ENCODE measurements at places on chromosomes 1 and 21. TPM values are rescaled to one million over a fixed set of nuclear protein-coding genes. Genes with fewer than 3 reads are reported as not detected.

DNA sequence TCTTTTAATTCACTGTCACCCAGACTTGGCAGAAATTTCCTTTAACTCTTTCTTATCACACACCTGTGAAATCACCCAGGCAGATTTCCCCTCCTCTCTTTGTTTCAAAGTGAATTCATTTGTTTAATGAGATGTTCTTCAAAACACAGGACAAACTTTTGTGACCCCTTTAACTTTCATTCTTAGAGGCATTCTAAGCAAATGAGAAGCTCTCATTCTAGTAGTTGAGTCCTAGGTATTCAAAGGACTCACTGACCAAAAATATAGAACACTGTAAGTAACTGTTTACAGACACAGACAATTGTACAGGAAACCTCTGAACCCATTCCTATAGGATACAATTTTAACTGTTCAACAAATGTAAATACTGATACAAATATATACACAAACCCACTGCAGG is 16.9 kb downstream of the LRRC8C start:
- no peaks in the 10 kb centered on the region for H3K4me1 ChIP-seq
- H3K27ac ChIP-seq: no peak overlapping the region
- DNase-seq: no peak
- no peak overlapping the region for H3K4me3 ChIP-seq
- H3K27me3 ChIP-seq: no peaks in the 10 kb centered on the region

DNA sequence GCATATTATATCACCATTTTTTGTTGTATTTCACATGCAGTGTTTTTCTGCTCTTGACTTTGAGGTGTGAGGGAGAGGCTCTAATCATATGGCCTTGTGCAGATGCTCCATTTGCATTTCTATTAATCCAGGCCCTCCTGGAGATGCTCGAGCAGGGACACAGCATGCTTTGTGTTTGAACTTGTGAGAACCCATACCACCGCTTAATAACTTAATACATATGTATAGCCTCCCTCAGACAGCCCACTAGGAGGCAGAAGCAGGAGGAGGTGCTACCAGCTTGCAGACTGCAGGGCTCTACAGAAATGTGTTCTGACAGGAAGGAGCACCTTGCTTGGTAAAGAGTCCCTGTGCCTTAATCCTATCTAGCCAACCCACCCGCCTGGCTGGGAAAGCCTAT is 155.2 kb downstream of the BARHL2 start:
- no peaks in the 10 kb centered on the region for H3K36me3 ChIP-seq
- H3K27me3 ChIP-seq: no peaks in the 10 kb centered on the region
- no peak for DNase-seq
- no peak overlapping the region for H3K27ac ChIP-seq
- H3K4me3 ChIP-seq: no peak overlapping the region

DNA sequence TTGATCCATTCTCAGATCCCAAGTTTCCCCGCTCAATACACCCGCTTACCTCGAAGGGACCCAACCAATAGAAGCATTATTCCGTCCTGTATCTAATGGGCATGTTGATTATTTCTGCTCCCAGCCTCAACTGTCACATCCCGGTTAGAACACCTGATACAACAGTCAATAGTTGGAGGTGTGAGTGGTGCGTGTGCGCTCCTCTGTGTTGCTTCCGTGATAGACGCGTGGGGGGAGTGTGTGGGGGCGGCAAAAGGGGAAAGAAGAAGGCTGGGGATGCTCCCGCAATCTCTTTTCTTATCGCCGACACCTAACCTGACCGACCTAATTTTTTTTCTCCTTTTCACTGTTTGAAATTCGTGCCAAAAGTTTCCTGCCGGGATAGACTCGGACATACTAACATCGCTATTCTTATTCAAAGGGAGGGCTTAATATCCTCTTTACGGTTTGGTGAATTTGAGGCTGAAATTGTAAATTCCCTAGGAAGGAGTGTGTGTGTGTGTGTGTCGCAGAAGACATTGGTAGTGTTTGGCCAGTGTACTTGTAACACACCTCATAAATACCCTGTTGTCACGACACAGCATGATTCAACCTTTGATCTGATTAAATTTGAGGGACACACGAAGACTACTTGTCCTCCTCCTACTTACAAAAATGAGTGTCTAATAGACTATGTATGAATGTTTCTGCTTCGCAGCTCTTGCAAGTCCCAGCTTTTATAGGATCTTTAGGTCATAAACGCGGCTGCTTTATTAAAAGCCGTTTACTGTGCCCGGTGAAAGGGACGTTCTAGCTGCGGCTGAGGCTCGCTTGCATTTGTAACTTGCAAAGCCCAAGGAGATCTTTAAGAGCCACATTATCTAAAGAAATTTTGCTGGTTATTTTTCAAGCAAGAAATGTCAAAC is 1.5 kb upstream of the PROX1 start:
- peaks cover 30% of the 10 kb centered on the region for H3K27me3 ChIP-seq
- H3K27ac ChIP-seq: no peak overlapping the region
- no peak for DNase-seq

DNA sequence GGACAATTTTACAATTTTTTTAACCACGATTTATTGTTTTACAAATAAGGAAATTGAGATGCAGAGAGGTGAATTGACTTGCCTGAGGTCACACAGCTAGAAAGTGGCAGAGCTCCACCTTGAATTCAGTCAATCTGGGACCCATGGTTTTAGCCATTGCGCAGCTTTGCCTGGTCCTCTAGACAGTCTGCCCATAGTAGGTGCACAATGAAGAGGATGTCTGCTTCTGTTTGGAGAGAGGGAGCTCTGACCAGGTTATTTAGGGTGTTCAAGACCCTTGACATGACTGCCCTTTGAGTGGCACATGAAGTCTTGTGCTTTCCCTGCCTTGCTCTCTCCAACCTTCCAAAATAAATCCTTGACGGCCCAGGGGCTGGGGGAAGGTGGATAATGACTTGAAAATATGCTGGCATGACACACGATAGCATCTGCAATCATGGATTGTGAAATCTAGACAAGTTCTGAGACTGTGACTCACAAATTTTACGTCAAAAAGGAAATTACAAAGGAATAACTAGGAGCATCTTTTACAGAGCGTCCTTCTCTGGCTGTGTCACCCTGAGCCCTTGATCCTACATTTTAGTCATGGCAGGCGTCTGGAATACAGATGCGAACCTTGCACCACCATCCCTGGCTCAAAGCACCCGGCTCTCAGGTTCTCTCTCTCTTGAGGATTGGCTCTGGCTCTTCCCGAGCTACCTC is 26.2 kb upstream of the ID3 start:
- no peak overlapping the region for H3K4me3 ChIP-seq
- H3K27ac ChIP-seq: no peak overlapping the region
- H3K27me3 ChIP-seq: no peaks in the 10 kb centered on the region
- no peak for DNase-seq

DNA sequence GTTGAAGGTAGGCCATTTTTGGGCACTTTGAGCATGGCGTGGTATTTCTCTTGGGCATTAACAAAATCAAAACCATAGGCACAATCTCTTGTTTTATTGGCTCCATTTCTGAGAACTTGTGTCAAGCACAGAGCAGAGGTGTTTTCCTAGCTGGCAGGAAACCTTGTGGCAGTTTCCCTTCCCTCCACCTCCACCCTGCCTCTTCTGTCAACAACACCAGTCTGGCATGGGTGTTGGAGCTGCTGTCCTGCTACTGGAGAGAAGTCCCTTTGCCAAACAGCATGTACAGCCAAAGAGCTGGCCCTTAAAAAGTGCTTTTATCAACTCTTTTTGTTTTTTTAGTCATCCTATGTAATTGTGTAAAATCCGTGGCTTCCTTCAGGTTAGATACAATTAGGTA is 16.0 kb downstream of the ATP1A1 start:
- DNase-seq: no peak
- H3K27ac ChIP-seq: no peak overlapping the region
- H3K4me1 ChIP-seq: no peaks in the 10 kb centered on the region
- H3K36me3 ChIP-seq: peaks cover 82% of the 10 kb centered on the region

GRCh38 chr1:109910963-109911798 is 532 bp downstream of the CSF1 start:
- peaks cover 11% of the 10 kb centered on the region for H3K36me3 ChIP-seq
- H3K27ac ChIP-seq: peak overlapping the region; percentile 84
- DNase-seq: no peak
- H3K4me3 ChIP-seq: peak overlapping the region; percentile 64

The NUP133 gene
- total RNA-seq: 9.3 TPM

The ARHGEF16 gene
- not detected for total RNA-seq

The ORC1 gene
- total RNA-seq: not detected

DNA sequence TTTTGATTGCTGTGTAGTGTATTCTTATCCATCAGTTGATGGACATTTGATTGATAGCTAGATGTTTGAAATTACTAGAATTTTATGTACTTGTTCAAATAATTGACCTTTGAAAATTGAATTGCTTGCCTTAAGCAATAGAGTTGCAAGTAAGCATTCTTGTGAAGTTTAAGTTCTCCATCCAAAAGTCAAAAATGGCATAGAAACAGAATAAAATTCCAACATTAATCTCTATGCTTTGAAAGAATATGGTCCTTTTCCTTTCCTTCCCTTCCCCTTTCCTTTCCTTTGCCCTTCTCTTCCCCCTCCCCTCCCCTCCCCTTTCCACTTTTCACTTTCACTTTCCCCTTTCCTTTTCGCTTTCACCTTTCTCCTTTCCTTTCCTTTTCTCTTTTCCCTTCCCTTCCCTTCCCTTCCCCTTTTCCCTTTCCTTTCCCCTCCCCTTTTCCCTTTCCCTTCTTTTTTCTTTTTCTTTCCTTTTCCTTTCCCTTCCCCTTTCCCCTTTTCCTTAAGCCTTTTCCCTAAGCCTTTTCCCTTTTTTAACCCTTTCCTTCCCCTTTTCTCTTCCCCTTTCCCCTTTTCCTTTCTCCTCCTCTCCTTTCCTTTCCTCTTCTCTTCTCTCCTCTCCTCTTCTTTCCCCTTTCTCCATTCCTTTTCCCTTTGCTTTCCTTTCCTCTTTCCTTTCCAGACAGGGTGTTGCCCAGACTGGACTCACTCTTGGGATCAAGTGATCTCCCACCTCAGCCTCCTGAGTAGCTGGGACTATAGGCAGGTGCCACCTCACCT is 67.4 kb downstream of the SASS6 start:
- no peak overlapping the region for H3K4me3 ChIP-seq
- no peaks in the 10 kb centered on the region for H3K27me3 ChIP-seq
- peaks cover 78% of the 10 kb centered on the region for H3K36me3 ChIP-seq
- H3K4me1 ChIP-seq: no peaks in the 10 kb centered on the region

- H3K4me3 ChIP-seq: no peak overlapping the region
- no peak for DNase-seq
- H3K4me1 ChIP-seq: no peaks in the 10 kb centered on the region
- H3K36me3 ChIP-seq: no peaks in the 10 kb centered on the region
- H3K27me3 ChIP-seq: no peaks in the 10 kb centered on the region
- H3K27ac ChIP-seq: no peak overlapping the region
These were observed 15.1 kb upstream of the ST6GALNAC3 start for GRCh38 chr1:76059451-76059850.

GRCh38 chr1:157025385-157025784 is 20.2 kb downstream of the ARHGEF11 start:
- no peaks in the 10 kb centered on the region for H3K4me1 ChIP-seq
- no peaks in the 10 kb centered on the region for H3K36me3 ChIP-seq
- H3K27ac ChIP-seq: no peak overlapping the region
- no peaks in the 10 kb centered on the region for H3K27me3 ChIP-seq
- no peak for DNase-seq
- H3K4me3 ChIP-seq: no peak overlapping the region

DNA sequence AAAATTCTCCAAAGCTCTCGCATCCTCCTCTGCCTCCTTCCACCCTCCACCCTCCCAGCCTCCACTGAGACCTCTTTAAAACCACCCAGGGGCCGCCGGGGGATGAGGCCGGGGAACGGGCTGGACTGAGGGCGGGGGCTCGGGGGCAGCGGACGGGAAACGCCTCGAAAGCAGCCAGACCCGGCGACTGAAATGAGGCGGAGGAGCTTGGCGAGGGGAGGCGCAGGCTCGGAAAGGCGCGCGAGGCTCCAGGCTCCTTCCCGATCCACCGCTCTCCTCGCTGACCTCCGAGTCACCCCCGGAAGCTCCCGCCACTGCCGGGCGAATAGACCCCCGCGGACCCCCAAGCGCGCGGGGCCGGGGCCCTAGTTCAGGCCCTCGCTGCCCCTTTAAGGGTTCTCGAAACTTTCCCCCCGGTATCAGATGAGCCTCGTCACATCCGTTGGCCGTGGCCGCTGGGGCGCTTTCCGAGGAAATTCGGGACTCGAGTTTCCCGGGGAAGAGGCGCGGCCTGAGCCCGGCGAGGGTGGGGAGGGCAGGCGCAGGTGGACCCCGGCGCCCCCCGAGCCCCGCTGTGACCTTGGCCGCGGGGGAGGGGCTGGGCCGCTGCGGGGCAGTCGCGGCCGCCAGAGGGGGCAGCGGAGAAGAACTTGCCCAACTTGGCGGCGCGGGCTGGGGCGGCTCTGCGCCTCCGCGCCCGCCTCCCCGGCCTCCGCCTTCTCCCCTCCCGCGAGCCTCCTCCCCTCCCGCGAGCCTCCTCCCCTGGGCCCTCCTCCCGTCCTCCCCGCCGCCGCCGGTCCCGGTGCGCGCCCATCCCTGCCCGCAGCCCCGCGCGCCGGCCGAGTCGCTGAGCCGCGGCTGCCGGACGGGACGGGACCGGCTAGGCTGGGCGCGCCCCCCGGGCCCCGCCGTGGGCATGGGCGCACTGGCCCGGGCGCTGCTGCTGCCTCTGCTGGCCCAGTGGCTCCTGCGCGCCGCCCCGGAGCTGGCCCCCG is at the start of gene BACE2:
Gene BACE2 (plus strand): TSS at position 813 of the 995 bp plus-strand sequence. CDS start 104 bp downstream, at position 917.
- peaks cover 17% of the 10 kb centered on the region for H3K4me1 ChIP-seq
- DNase-seq: peak; percentile 91
- H3K27me3 ChIP-seq: no peaks in the 10 kb centered on the region
- H3K27ac ChIP-seq: peak within 1 kb of the TSS; percentile 98
- no peaks in the 10 kb centered on the region for H3K36me3 ChIP-seq

DNA sequence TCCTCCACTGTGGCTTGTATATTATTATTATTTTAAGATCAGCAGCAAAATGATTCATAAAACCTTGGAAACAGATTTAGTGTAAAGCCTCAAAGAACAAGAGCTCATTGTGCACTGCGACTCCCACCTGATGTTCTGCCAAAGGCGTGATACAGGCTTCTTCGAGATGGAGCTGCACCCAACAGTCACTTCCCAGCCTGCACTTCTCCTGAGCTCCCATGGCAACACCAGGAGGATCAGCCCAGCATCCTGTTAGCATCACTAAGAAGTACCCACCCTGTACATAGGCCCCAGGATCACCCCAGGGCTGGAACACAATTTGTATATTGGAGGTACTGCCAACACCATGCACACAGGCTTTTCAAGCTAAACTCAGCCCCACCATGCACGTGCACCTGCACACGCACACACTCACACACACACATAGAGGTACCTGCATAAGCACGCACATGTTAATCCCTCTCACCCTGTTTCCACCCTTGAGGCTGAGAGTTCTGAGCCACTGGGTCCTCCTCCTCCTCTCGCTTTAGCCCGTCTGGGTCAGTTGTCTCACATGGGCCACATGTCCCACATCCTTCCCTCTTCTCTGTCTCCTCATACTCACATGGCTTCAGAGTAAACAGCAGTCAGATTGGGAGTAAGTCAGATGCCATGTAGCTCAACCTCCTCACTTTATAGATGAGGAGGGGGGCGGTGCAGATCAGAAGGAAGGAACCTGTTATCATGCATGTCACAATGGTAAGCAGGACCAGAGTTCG is 281.9 kb upstream of the POU3F1 start:
- H3K27ac ChIP-seq: no peak overlapping the region
- H3K36me3 ChIP-seq: no peaks in the 10 kb centered on the region
- no peak overlapping the region for H3K4me3 ChIP-seq
- H3K27me3 ChIP-seq: no peaks in the 10 kb centered on the region

Data from ascending aorta (tissue), 2 donors.